ENCODE measurements at places on chromosomes 13 and 19. TPM values are rescaled to one million over a fixed set of nuclear protein-coding genes. Genes with fewer than 3 reads are reported as not detected.
A peak's percentile ranks its signal among the peaks of the same experiment; 100 is the strongest.

- no peaks in the 10 kb centered on the region for H3K36me3 ChIP-seq
- H3K27me3 ChIP-seq = no peaks in the 10 kb centered on the region
- no peak overlapping the region for H3K4me3 ChIP-seq
- DNase-seq = peak; percentile 37
- H3K4me1 ChIP-seq = no peaks in the 10 kb centered on the region
- no peak overlapping the region for H3K27ac ChIP-seq
Measured at GRCh38 chr19:10408511-10409283, 5.4 kb upstream of the CDC37 start.

DNA sequence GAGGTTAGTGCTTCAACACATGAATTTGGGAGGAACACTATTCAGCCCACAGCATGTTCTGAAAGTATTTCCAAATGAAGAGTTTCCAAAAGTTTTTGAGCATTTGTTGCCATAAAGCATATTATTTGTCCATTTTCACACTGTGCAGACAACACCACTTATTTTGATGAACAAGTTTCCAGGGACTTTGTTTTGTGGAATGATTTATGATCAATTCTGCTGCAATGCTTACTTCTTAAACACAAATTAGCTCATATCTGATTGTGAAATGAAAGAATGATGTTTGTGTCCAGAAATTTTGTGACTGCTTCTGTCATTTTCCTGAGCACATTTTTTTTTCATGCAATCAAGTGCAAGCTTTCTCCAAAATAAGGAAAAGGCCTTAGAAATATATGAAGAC lies 205.3 kb downstream of the RAP2A start:
- no peaks in the 10 kb centered on the region for H3K36me3 ChIP-seq
- H3K4me1 ChIP-seq = no peaks in the 10 kb centered on the region
- H3K4me3 ChIP-seq = no peak overlapping the region
- no peaks in the 10 kb centered on the region for H3K27me3 ChIP-seq

DNA sequence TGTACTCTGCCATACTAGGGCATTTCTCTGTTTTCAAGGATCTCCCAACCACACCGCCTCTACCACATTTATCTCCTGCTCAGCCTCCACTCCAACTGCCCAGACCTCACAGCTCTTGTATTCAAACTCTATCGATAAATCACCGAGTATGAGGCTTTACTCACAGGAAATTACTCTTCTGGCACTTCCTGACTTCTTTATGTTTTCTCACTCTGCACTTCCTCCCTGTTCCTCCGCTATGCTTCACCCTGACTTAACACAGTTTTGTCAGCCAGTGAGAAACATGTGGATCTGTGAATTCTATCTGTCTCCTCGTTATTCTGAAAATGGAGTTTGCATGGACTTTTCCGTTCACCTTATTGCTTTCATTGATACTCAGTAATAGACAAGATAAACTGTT lies 2.6 kb upstream of the CARD8 start:
- no peak overlapping the region for H3K4me3 ChIP-seq
- no peaks in the 10 kb centered on the region for H3K4me1 ChIP-seq
- H3K36me3 ChIP-seq = no peaks in the 10 kb centered on the region
- DNase-seq = no peak
- H3K27me3 ChIP-seq = no peaks in the 10 kb centered on the region

DNA sequence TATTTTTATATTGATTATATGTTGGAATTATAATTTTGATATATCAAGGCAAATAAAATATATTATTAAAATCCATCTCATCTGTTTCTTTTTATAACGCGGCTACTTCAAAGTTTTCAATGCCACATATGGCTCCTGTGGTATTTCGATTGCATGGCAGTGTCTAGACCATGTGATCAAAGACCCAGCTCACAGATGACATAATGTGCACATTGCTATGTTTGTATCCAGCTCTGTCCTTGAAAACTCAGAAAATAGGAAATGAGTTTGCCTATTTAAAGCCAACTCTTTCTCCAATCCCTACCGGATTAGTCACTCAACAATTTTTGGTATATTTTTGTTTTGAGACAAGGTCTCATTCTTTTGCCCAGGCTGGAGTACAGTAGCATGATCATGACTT lies 26.2 kb downstream of the TMTC4 start:
- DNase-seq = no peak
- no peaks in the 10 kb centered on the region for H3K4me1 ChIP-seq
- no peaks in the 10 kb centered on the region for H3K36me3 ChIP-seq
- no peak overlapping the region for H3K27ac ChIP-seq
- H3K4me3 ChIP-seq = no peak overlapping the region

CGB1 gene
- total RNA-seq = 4.2 TPM

DNA sequence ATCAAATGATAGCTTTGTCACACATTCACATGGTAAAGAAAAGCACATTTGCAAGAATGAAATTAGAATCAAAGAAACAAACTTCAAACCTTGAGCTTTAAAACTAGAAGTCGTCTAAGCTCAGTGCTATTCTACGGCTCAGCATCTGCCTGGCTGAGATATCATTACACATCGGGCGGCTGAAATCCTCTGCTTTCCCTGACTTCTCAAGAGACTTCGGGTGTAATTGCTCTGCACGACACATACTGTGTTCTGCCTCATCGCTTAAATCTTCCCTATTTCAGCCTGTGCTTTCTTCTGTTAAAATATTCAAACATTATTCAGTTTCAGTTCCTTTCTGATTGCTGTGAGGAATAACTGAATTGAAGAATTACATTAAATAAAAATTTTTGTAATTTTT lies 265.3 kb downstream of the NALCN start:
- peaks cover 28% of the 10 kb centered on the region for H3K4me1 ChIP-seq
- H3K36me3 ChIP-seq = no peaks in the 10 kb centered on the region
- H3K27ac ChIP-seq = no peak overlapping the region
- peak; percentile 67 for DNase-seq

GRCh38 chr19:58203814-58204475 lies 21.1 kb downstream of the ZNF274 start:
- no peak overlapping the region for H3K27ac ChIP-seq
- no peak overlapping the region for H3K4me3 ChIP-seq
- no peaks in the 10 kb centered on the region for H3K27me3 ChIP-seq
- DNase-seq = no peak
- no peaks in the 10 kb centered on the region for H3K4me1 ChIP-seq

- no peak overlapping the region for H3K27ac ChIP-seq
- no peaks in the 10 kb centered on the region for H3K36me3 ChIP-seq
- no peak overlapping the region for H3K4me3 ChIP-seq
- H3K27me3 ChIP-seq = no peaks in the 10 kb centered on the region
- DNase-seq = no peak
Measured at GRCh38 chr13:23770973-23771372, 118.2 kb downstream of the MIPEP start.

DNA sequence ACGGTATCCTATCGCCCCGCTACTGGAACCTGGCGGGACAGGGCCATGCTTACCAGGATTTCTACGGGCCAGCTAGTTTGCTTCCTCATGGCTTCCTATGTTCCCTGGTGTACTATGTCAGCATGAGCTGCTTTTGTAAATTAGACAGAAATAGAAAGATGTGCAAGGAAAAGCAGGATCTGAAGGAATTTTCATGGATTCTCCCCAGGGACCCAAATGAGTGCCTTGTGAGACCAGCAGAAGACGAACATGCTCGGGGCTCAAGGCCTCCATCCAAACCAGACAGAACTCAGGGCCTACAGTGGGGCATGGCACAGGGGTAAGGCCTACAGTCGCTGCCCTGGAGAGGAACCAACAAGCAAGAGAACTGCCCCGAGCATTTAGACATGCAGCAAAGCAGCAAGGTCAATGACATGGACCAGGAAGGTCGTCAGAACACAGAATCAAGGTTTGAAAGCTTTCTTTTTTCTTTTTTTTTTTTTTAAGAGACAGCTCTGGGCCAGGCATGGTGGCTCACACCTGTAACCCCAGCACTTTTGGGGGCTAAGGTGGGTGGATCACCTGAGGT lies 17.3 kb downstream of the EPS15L1 start:
- DNase-seq = no peak
- no peak overlapping the region for H3K4me3 ChIP-seq
- H3K36me3 ChIP-seq = no peaks in the 10 kb centered on the region
- H3K4me1 ChIP-seq = peaks cover 16% of the 10 kb centered on the region
- H3K27me3 ChIP-seq = no peaks in the 10 kb centered on the region

NLRP8 gene
- not detected for total RNA-seq

GRCh38 chr19:34366738-34367623 lies 2.0 kb downstream of the GPI start:
- no peaks in the 10 kb centered on the region for H3K27me3 ChIP-seq
- peak overlapping the region; percentile 96 for H3K4me3 ChIP-seq
- H3K36me3 ChIP-seq = peaks cover 38% of the 10 kb centered on the region
- H3K27ac ChIP-seq = no peak overlapping the region
- peak; percentile 73 for DNase-seq

DNA sequence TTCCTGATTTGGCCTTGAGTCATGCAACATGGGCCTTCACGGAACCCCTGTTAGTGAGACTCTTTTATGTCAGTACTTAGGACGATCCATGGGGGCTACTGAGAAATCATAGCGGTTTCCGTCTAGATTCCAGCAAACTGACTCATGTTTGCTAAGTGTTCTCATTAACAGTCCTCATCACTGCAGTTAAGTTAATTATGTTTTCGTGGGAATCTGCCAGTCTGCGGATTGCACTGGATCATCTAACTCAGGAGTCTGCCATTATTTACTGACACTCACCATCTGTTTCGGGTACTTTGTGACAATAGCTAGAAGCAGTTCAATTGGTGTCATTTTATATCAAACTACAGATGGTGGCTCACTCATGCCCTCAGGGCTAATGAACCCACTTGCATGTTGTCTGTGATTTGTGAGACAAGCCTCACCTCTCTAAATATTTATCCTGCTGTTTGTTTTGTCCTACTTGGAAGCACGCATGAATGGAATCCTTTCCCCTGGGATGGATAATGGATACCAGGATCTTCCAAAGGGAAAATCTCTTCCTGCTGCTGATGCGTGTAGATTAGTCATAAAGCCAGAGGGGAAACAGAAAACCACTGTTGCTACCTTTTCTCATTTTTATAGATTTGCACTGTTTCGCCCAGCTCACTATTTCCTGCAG lies 61.8 kb downstream of the RAB20 start:
- peaks cover 3% of the 10 kb centered on the region for H3K36me3 ChIP-seq
- no peaks in the 10 kb centered on the region for H3K27me3 ChIP-seq
- H3K4me3 ChIP-seq = no peak overlapping the region
- H3K27ac ChIP-seq = no peak overlapping the region

ADGRE3 gene
- total RNA-seq = not detected

DNA sequence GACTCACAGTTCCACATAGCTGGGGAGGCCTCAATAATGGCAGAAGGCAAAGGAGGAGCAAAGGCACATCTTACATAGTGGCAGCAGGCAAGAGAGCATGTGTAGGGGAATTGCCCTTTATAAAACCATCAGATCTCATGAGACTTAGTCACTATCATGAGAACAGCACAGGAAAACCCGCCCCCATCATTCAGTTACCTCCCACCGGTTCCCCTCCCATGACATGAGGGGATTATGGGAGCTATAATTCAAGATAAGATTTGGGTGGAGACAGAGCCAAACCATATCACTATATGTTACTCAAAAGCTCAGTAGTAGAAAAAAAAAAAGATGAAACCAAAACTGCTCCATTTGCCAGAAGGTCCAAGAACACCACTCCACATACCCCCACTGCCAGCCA lies 58.5 kb downstream of the DNAJC15 start:
- H3K4me1 ChIP-seq = 0 out of 2 replicates have a peak, but pooled peaks cover 3% of the 10 kb centered on the region
- H3K27me3 ChIP-seq = no peaks in the 10 kb centered on the region
- H3K4me3 ChIP-seq = no peak overlapping the region
- 0 out of 2 replicates have a peak, but pooled peaks cover 8% of the 10 kb centered on the region for H3K36me3 ChIP-seq
- H3K27ac ChIP-seq = no peak overlapping the region

- peak overlapping the region; percentile 82 for H3K4me3 ChIP-seq
- peak; percentile 91 for DNase-seq
- no peaks in the 10 kb centered on the region for H3K27me3 ChIP-seq
- H3K36me3 ChIP-seq = no peaks in the 10 kb centered on the region
- H3K4me1 ChIP-seq = peaks cover 20% of the 10 kb centered on the region
Measured at GRCh38 chr19:52993342-52994178, 20.2 kb upstream of the ERVV-1 start.

- peaks cover 21% of the 10 kb centered on the region for H3K4me1 ChIP-seq
- H3K36me3 ChIP-seq = peaks cover 14% of the 10 kb centered on the region
- peak within 1 kb of the TSS; percentile 95 for H3K27ac ChIP-seq
Measured at GRCh38 chr19:41310033-41310831, at the start of gene CCDC97. TSS of gene CCDC97 (plus strand) at chr19:41310172. CDS start at chr19:41310311, 139 bp downstream.

DNA sequence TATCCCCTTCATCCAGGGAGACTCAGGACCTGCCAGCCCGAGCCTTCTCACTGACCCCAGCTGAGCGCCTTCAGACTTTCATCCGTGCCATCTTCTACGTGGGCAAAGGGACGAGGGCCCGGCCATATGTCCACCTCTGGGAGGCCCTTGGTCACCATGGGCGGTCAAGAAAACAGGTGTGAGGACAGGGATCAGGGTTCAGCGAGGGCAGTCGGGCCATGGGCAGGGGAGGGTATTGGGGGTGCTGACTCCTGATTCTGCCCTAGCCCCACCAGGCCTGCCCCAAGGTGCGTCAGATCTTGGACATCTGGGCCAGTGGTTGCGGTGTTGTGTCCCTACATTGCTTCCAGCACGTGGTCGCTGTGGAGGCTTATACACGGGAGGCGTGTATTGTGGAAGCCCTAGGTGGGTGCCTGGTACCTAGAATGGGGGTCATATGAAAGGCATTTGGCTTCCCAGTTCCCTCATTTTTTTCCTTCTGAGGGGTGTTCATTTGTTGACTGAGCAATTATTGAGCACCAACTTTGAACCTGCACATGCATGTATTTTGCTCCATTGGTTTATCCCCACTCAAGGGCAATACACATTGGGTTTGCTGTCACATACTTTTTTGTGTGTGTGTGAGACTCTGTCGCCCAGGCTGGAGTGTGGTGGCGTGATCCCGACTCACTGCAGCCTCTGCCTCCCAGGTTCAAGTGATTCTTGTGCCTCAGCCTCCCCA lies 3.9 kb downstream of the ANKLE1 start:
- no peak for DNase-seq
- no peaks in the 10 kb centered on the region for H3K4me1 ChIP-seq
- H3K27me3 ChIP-seq = no peaks in the 10 kb centered on the region
- H3K27ac ChIP-seq = no peak overlapping the region
- H3K36me3 ChIP-seq = no peaks in the 10 kb centered on the region

GRCh38 chr19:31249217-31249616 lies 100.0 kb downstream of the TSHZ3 start:
- H3K27ac ChIP-seq = no peak overlapping the region
- no peak for DNase-seq
- H3K36me3 ChIP-seq = no peaks in the 10 kb centered on the region
- H3K4me1 ChIP-seq = no peaks in the 10 kb centered on the region
- H3K27me3 ChIP-seq = no peaks in the 10 kb centered on the region
